ENCODE measurements at places on chromosomes 12 and 14. TPM values are rescaled to one million over a fixed set of nuclear protein-coding genes. Genes with fewer than 3 reads are reported as not detected.

Gene KRT74
- not detected for total RNA-seq

DNA sequence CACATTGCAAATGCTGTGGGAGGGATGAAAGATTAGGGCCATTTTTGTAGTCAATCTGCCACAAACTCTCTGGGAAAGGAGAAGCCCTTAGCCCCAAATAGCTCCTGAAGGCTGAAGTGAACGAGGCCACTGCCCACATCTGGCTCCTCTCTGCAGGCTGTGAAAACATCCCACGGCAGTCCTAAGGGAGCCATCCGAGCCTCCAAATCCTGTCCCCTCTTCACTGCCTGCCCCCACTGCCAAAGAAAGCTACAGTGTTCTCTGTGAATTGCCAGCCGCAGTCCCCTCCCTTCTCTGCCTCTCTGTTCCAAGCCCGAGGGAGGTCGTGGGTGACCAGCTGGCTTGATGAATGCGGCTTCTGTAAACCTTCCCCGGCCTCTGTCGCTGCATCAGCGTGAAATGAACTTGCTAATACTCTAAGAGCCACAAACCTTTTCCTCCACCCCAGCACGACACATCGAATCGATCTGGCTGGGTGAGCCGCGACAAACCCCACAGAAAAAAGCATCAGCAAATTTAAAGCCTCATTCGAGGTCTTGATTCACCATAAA is 180.7 kb upstream of the NRXN3 start:
- no peak overlapping the region for H3K4me3 ChIP-seq
- peaks cover 4% of the 10 kb centered on the region for H3K4me1 ChIP-seq
- H3K36me3 ChIP-seq = no peaks in the 10 kb centered on the region
- H3K27me3 ChIP-seq = no peaks in the 10 kb centered on the region

- no peaks in the 10 kb centered on the region for H3K27me3 ChIP-seq
- DNase-seq = no peak
- H3K4me1 ChIP-seq = no peaks in the 10 kb centered on the region
- no peaks in the 10 kb centered on the region for H3K36me3 ChIP-seq
- H3K27ac ChIP-seq = no peak overlapping the region
- no peak overlapping the region for H3K4me3 ChIP-seq
Measured at GRCh38 chr14:54306806-54307205, 90.0 kb upstream of the CDKN3 start.

- H3K4me1 ChIP-seq = no peaks in the 10 kb centered on the region
- H3K27me3 ChIP-seq = no peaks in the 10 kb centered on the region
- no peak overlapping the region for H3K4me3 ChIP-seq
Measured at GRCh38 chr12:20483776-20484175, 115.4 kb downstream of the PDE3A start.

DNA sequence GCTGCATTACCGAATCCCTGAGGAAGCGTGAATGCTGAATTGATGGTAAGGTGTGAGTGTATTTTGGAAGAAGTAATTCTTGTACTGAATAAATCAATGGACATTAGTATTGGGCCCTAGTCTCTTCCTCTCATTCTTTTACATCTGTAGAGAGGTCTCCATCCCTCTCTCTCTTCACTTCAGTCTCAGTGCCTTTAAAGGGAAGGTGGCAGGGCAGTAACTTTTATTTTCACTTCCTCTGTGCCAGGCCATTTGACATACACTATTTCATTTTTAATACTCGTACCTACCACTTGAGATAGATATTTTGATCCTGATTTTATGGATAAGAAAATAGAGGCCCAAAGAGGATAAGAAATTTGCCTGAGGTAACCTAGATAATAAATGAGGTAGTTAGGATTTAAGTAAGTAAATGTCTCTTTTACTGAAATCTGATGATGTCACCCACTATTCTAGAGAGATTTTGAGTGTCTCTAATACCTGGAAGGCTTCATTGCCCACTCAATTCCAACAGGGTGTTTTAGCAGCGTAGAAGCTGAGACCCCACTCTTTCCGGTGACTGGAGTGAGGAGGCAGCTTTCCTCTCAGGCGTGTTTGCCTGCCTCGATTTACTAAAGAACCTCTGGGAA is 177.9 kb upstream of the PRICKLE1 start:
- no peaks in the 10 kb centered on the region for H3K27me3 ChIP-seq
- H3K27ac ChIP-seq = no peak overlapping the region
- no peaks in the 10 kb centered on the region for H3K4me1 ChIP-seq
- H3K36me3 ChIP-seq = no peaks in the 10 kb centered on the region
- H3K4me3 ChIP-seq = no peak overlapping the region
